Tibial artery (tissue), 4 donors: ENCODE measurements at places on chromosomes 4 and X.

GRCh38 chr4:78707793-78708192 is 68.4 kb upstream of the BMP2K start:
- no peak for DNase-seq

DNA sequence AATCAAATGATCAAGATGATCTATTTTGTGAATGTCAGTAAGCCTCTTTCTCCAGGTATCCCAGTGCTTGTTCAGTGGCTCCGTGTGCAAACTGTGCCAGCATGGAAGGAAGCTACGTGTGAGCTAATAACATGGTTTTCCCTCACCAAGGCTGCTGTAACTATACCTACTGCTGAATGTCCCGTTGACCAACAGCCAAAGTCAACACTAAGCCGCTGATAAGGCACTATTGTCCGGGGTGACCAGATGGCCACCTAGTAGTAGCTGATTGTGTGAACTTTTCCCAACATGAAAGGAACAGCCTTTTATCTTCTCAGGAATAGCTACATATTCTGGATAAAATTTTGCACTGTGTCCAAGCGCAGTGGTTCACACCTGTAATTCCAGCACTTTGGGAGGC is 58.0 kb upstream of the ABCG2 start:
- DNase-seq, result no peak

GRCh38 chrX:150649096-150649870 is 43.9 kb upstream of the MTMR1 start:
- peak; percentile 41 for DNase-seq

DNA sequence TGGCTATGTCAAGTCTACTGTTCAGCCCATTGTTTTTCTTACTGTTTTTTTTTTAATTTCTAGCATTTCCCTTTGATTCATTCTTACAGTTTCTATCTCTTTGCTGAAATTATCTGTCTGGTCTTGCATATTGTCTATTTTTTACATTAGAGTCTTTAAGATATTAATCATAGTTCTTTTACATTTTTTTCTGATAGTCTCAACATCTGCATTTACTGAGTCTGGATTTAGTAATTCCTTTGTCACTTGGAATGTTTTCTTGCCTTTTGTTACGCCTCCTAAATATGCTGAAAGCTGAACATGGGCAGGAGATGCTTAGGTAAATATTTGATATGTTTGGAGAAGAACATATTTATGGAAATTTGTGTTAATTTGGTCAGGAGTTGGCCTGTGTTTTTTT is 10.4 kb downstream of the JADE3 start:
- DNase-seq, result no peak

DNA sequence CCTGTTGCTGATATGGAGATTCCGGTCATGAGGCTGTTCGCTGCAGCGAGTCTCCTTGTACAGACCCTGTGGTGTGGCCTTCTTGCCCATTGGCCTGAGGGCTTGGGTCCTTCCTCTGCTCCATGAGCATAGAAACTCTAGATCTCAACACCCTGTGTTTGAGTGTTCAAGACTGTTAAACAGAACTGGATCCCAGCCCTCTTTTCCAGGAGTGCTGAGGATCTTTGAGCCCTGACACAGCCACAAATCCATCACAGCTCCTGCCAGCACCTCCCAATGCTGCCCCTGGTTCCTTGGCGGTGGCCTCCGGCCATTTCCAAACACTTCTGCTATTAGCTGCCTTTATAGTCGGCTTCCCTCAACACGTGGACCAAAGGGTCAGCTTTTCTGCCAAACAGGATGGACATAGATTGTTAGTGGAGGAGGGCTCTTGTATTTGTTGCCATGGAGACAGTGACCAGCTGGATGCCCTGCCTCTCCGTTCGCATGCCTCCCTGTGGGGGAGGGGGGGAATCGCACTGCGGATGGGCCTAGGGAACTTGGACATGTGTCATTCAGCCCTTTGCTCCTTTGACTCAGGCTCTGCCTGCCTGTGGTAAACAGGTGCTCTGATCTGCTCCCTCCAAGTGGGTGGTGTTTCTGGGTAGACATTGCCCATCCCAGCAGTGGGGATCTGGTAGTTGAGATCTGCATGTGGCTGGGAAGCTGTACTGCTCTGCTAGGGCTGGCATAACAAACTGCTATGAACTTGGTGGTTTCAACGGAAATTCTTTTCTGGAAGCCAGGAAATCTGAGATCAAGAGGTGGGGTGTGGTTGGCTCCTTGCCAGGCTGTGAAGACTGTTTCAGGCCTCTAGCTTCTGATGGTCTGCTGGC is 6.9 kb upstream of the WDR1 start:
- no peak for DNase-seq
